Foreskin fibroblast (primary cell): ENCODE measurements at places on chromosomes 1 and 21.

DNA sequence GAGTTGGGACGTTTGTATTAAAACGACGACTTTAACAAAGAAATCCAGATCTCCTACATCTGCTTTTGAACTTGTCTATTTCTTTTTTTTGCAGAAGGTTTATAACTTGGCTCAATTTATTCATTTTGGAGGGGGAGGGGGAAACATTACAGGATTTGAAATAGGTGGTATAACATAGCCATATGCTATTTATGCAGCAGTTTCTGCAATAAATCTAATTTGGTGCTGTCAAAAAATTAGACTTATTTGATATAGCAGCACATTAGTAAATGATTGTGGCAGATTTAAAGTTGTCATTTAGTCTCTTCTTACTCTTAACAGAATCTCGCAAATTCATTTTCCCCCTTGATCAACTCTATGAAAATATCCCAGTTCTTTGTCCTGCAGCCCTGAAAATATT, 138.2 kb downstream of the SDCCAG8 start:
- DNase-seq: no peak

DNA sequence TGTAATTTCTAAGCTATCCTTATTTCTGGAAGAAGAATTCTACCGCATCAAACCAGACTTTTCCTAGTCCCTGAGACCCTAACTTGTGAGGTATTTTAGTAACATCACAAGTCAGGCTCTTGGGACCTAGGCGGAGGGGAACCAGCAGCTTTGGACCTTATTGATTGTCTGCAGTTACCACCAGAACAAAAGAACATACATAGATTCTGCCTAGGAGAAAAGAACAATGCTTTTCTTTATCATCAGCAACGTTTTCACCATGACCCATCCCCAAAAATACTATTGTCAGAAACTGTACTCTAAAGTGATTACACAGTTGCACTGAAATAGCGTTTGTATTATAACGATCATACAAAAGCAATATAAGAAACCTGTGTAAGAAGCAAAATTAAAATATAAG, 860.4 kb downstream of the USP25 start:
- DNase-seq: no peak

- no peak for DNase-seq
Observed at GRCh38 chr1:226571893-226572292, 23.3 kb downstream of the STUM start.

DNA sequence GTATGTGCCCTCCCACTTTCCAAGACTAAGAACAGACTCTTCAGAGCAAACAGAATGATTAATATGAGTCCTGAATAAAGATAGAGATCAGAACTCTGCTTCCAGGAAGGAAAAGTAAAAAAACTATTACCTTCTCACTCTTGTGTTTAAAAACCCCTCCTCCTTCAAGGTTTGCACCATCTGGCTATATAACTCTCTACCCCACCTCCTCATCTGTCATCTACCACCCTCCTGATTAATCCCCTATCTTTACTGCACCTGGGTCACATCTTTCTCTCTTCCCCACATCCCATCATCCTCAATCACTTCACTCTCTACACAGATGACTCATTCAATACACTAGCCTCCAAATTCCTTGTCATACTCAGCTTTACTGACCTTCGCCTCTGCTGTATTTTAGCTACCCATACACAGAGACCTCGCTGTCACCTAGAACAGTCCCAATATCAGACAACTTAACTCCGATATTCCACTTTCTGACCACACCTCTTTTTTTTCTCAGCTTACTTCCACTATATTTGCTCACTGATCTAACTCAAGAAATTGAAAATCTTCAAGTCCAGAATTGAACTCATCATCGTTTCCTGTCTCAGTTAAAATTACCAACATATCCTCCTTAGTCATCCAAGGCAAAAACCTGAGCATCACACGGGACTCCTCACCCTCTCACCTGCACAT, 3.7 kb downstream of the SCMH1 start:
- DNase-seq: peak; percentile 26

DNA sequence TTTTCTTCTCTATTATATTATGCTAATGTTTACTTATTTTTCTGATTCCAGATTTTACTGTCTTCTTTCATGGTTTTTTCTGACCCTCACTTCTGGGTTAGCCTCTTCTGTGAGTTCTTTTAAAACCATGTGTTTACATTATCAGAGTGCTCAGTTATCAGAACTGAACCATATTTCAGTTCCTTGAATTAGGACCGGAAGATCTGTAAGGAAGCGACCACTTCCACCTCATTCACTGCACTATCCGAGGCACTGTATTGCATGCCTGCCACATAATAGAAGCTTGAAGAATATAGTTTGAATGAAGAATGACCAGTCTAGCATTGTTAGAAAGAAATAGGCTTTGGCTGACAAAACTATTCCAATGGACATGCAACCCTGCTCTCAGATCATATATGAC, 281.0 kb upstream of the DEPDC1 start:
- no peak for DNase-seq

- DNase-seq: no peak
Observed at GRCh38 chr1:110341146-110341871, 2.1 kb downstream of the RBM15 start.
